ENCODE measurements at places on chromosomes 7 and 10. TPM values are rescaled to one million over a fixed set of nuclear protein-coding genes. Genes with fewer than 3 reads are reported as not detected.
A peak's percentile ranks its signal among the peaks of the same experiment; 100 is the strongest.

The CALML3 gene
- total RNA-seq: not detected

The SLC18A2 gene
- not detected for total RNA-seq

- H3K27ac ChIP-seq: no peak overlapping the region
- no peaks in the 10 kb centered on the region for H3K36me3 ChIP-seq
- DNase-seq: no peak
- H3K27me3 ChIP-seq: no peaks in the 10 kb centered on the region
- H3K4me3 ChIP-seq: no peak overlapping the region
- H3K4me1 ChIP-seq: no peaks in the 10 kb centered on the region
These were observed 15.5 kb upstream of the KIF20B start for GRCh38 chr10:89685936-89686335.

- peaks cover 18% of the 10 kb centered on the region for H3K4me1 ChIP-seq
- H3K36me3 ChIP-seq: no peaks in the 10 kb centered on the region
- no peak overlapping the region for H3K4me3 ChIP-seq
- peak overlapping the region; percentile 11 for H3K27ac ChIP-seq
- peak; percentile 56 for DNase-seq
These were observed 12.0 kb downstream of the IFIT5 start for GRCh38 chr10:89426230-89426868.

DNA sequence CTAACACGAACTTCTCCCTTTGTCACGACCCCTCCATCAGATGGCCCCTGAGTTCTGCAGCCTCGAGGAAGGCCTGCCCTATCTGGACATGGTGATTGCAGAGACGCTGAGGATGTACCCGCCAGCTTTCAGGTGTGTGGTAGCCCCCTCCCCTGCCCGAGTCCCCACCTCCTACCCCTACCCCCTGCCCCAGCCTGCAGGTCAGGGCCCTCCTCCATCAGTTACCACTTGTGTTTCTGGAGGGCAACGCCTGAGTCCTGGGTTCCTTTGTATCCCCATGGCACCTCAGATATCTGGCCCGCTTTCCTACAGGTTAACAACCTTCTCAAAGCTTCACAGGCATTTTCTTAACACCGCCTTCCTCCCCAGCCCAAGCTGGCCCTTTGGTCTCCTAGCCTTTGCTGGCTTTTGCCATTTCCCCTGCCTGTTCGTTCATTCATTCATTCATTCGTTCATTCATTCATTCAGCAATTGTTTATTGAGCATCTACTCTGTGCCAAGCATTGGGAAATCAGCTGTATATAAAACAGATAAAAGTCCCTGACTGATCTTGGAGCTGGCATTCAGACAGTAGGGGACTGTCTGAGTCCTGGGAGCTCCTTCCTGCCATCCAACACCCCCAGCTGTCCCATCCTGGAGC, 55.6 kb downstream of the PARP12 start:
- H3K27ac ChIP-seq: no peak overlapping the region
- no peak for DNase-seq
- H3K4me1 ChIP-seq: no peaks in the 10 kb centered on the region
- no peaks in the 10 kb centered on the region for H3K27me3 ChIP-seq
- H3K36me3 ChIP-seq: no peaks in the 10 kb centered on the region

GRCh38 chr10:5534880-5535856, 10.4 kb downstream of the CALML3 start:
- H3K4me3 ChIP-seq: no peak overlapping the region
- no peaks in the 10 kb centered on the region for H3K36me3 ChIP-seq
- H3K27ac ChIP-seq: no peak overlapping the region

GRCh38 chr7:129126314-129126713, 18.2 kb upstream of the TSPAN33 start:
- H3K36me3 ChIP-seq: no peaks in the 10 kb centered on the region
- H3K4me1 ChIP-seq: no peaks in the 10 kb centered on the region
- no peak overlapping the region for H3K27ac ChIP-seq
- no peak for DNase-seq

GRCh38 chr10:86167762-86168128, 198.8 kb downstream of the GRID1 start:
- H3K27me3 ChIP-seq: no peaks in the 10 kb centered on the region
- H3K27ac ChIP-seq: no peak overlapping the region
- no peak for DNase-seq
- no peaks in the 10 kb centered on the region for H3K4me1 ChIP-seq

DNA sequence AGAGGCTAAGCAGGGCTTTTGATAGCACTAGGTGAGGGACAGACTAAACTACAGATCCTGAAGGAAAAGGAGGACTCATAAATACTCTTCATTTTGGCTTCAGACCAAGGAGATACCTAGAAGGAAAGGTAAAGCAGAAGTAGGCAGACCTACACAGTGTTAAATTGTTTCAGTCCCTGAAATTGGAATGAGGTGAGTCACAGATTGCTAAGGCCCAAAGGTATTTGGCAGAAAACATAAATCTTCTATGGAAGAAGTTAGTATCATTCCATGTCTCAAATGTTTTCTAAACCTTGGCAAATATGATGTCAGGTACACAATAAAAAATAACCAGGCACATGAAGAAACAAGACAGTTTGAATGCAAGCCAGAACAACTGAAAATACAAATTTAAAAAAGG, 30.0 kb downstream of the MTERF1 start:
- H3K4me1 ChIP-seq: no peaks in the 10 kb centered on the region
- no peaks in the 10 kb centered on the region for H3K27me3 ChIP-seq
- H3K36me3 ChIP-seq: no peaks in the 10 kb centered on the region

GRCh38 chr7:149620961-149621360, 123.4 kb upstream of the ZNF746 start:
- H3K36me3 ChIP-seq: peaks cover 17% of the 10 kb centered on the region
- no peak overlapping the region for H3K4me3 ChIP-seq
- H3K27me3 ChIP-seq: no peaks in the 10 kb centered on the region
- no peak overlapping the region for H3K27ac ChIP-seq
- no peak for DNase-seq
- peaks cover 2% of the 10 kb centered on the region for H3K4me1 ChIP-seq
